HTR-8/SVneo (cell line): ENCODE measurements at places on chromosomes 4 and X.

GRCh38 chr4:113008716-113009115 is 40.7 kb upstream of the ANK2 start:
- no peak for DNase-seq

GRCh38 chr4:166501941-166502382 is 628.9 kb downstream of the TLL1 start:
- peak; percentile 19 for DNase-seq

GRCh38 chr4:161457311-161457710 is 706.5 kb downstream of the FSTL5 start:
- DNase-seq, result no peak

DNA sequence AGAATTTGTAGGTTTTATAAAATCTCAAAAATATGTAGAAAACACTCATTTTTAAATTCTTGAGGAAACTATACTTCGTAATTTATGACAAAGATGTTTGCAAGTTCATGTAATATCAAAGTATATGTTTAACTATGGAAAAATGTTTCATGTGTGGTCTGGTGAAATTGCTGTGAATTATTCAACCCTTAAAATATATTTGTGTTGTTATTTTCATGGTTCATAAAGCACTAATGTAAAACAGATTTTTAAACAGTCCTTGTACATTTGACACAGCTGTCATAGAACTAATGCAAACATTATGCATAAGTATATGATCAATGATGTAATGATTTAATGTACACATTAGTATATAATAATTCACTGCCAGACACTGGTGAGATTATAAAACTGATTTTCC is 83.1 kb upstream of the ARSJ start:
- DNase-seq, result no peak

GRCh38 chr4:176290520-176290919 is 21.5 kb upstream of the ASB5 start:
- DNase-seq, result no peak

DNA sequence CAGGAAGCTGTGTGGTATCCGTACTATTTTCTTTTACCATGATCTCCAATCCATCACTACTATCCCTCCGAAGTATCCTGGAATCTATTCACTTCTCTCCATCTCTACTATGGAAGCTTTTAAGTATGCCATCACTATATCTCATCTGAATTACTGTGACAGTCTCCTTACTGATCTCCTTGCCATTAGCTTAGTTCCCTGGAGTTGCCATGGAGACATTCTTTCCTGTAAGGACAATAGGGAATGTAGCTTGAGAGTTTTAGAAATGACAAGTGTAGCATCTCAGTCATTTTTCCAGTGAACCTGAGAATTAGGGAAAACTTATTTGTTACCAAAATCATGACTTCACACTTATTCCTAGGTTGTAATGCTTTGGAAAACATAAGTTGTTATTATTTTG is 86.3 kb downstream of the HPGD start:
- DNase-seq, result no peak

DNA sequence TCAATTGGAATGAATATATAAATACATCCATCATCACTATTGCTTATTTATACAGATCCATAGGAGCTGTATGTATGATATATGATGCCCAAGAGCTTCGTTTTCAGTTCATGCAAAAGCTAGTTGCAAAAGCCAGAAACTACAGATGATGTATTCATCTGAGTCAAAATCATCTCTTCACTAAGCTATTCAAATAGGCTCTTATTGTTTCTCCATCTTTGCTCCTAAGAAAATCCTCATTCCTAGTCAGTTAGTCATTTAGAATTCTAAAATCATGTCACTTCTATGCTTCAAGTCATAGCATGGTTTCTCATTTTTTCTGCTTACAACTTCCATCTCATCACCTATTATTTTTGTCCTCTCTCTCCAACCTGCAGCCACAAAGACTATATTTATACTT is 300.1 kb upstream of the TRAM1L1 start:
- DNase-seq, result no peak

GRCh38 chr4:145795521-145795920 is 115.6 kb downstream of the C4orf51 start:
- no peak for DNase-seq

DNA sequence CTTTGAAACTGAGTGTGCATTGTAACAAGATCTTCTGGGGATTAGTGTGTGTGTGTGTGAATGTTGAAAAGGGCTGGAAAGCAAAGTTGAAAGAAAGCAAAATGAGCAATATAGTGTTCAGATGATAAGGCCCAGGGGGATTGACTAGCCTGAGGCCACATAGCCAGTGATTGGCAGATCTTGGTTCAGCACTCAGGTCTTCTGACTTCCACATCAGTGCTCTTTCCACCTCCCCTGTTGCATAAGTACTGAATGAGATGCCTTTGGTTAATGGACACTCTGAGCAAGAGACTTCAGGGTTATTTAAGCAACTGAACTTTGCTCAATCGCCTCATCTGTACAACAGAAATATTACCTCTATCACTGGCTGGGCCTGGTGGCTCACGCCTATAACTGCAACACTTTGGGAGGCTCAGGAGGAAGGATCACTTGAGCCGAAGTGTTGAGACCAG is 120.4 kb downstream of the TMEM164 start:
- no peak for DNase-seq

DNA sequence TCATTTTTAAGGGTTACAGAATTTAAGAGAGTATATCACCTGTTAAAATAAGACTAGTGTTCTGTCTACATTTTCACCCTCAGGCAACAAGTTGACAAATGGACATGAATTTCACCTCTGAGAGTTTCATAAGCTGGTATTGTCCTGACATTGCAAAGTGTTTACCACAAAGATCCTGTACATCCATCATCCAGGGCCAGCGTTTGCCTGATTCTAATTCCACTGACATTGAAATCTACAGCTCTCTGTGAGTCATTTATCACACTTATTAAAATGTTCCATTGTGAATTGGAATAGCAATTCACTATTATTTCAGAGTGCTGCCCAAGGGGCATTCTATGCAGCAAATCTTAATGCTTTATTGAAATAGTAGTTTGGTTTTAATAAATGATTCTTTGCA is 1499.4 kb upstream of the PCDH7 start:
- peak; percentile 3 for DNase-seq

GRCh38 chr4:3031357-3032082 is 42.8 kb downstream of the HTT-AS start:
- DNase-seq, result no peak

GRCh38 chr4:133278591-133278990 is 129.5 kb downstream of the PCDH10 start:
- no peak for DNase-seq

DNA sequence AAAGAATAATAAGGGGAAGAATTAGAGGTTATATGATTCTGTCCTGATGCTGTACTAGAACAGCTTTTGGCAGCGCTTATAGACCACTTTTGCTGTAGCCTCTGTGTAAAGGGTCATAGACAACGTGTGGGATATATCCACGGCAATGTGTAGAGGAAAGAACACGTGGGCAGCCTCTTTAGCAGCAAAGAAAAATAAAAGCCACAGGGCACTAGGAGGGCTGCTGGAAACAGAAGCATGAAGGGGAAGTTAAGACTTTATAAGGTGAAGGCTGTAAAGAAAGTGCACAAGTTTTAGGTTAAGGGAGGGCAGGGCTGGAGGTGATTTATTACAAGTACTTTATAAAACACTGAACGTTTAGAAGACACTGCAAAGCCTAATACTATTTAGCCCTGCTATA is 20.1 kb upstream of the PHEX start:
- no peak for DNase-seq

GRCh38 chr4:79450053-79450452 is 42.0 kb upstream of the GK2 start:
- DNase-seq, result no peak

- DNase-seq, result no peak
Measured at GRCh38 chrX:48794340-48794910, 7.4 kb upstream of the HDAC6 start.

- DNase-seq, result no peak
Measured at GRCh38 chr4:16582526-16582925, 315.9 kb downstream of the LDB2 start.

DNA sequence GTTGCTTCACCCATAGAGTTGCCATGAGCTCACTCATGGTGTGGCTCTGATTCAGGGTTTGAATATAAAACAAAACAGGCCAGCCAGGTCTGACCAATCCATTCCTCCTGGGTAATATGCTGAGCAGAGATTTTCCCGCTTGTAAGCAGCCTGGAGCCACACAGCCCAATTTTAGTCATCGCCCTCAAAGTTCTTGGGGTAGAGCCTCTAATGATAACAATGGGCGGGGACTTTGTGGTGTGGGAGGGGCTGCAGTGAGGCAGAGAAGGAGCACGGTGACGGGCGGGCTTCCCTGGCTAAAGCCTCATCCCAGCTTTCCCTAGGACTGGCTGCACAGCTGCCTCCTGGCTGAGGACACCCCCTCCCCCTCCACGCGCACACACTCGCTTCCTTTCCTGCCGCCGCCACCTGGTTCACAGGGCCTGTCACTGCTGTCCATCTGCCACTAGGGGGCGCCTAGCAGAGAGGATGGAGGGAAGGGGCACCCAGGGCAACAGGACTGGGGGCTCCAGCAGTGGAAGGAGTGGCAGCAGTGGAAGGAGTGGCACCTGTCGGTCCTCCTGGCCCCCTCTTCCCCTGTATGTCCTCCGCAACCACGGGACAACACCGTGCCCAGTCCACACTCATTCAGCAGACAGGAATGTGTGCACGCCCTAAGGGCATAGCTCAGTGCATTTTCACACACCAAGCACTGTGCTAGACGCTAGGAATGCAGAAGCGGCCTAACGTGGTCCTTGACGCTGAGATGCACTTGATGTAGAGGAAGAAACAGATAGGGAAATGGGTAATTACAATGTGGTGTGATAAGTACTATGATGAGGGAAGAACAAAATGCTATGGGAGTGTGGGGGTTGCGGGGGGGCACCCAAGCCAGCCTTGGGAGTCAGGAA is 26.8 kb downstream of the PRPS1 start:
- no peak for DNase-seq

DNA sequence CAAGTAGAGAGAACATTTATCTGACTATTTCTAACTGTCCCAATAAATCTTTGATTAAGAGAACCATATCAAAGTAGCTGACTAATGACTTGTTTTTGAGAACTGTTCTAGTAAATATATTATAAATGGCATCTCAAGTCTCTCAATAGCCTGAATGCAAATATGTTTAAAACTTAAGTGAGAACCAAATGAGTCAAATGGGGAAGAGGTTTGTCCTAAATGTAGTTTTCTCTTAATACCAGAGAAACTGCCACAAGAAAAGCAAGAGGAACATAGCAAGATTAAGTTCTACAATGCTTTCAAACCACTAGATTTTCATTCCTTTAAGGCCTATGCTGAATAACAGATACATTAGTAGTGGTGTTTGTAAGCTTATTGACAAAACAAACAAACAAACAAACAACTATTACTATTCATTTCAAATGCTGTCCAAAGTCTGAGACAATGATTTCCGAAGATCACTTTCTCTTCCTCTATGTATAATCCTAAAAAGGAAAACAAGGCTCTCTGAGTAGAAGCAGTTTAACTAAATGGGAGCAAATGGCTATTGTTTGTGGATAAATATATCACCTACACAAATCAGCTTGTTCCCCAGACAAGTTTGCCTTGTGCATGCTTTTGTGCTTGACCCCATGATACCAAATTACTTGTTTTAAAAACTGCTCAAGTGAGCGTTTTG is 408.4 kb upstream of the EMCN start:
- no peak for DNase-seq

DNA sequence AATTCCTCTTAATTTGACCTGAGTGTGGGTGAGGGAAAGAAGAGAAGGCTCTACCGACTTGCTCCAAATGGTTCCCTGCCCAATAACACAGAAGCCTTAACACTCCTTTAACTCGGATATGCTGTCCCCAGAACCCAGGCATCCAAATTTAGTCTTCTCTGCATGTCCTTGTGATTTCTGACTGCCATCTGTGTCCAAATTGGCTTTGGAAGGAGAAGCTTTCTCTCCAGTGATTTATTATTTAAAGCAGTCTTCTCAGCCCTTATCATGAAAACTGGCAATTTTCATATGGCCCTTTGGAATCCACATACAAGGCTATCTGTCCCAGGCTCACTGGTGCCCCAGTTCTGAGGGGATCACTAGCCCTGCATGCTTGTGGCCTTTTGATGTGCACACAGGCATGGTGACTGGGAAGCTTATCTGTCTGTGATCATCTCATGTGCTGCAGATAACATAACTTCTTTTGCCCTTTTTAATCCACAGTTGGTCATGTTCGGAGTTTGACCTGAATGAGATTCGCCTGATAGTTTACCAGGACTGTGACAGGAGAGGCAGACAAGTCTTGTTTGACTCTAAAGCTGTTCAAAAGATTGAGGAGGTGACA is 56.7 kb downstream of the FNIP2 start:
- DNase-seq, result no peak

- peak; percentile 54 for DNase-seq
Measured at GRCh38 chr4:161714022-161714751, 449.6 kb downstream of the FSTL5 start.

DNA sequence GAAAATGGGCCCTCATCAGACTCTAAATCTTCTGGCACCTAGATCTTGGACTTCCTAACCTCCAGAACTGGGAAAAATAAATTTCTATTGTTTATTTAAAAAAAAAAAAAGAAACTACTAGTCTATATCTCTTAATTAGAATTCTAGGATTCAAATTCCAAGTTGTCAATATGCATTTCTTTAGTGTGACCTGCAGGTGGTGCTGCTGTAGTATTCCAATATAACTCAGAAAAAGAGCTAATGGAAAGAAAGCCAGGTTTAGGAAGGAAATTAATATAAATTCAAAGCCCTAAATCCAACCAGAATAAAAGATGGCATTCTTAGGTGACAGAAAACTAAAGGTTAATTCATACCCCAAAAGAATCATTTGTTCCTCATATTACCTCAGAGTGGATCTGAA is 80.0 kb upstream of the NALF2 start:
- DNase-seq, result no peak

DNA sequence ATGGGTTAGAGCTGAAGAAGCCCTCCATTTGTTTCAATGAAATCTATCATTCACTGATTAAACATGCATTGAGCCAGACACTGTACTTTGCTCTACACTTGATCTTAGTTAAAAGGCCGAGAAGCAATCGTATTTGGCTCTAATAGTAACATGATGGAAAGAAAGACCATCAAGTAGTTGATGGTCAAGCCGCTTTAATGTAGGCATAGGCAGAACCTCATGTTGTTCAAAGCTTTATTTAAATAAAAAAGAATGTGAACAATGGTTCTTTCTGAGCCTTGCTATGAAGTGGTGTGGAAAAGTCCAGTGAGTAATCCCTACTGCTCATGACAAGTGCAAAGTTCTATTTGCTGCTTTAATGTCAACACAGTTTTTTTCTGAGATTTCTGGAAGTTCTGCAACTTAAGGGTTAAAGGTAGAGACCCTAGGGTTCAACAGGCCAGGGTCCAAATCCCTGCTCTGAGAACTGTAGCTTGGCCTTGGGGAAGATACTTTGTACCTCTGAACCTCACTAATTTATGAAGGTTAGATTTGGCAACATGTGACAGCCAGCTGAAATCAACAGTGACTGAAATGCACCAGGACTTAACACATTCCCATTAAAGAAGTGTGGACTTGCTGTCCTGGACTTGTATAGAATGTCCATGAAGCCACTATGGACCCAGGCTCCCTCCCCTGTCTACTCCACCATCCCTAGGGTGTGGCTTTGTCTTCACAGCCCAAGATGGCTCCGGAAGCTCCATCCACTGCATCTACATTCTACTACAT is 17.9 kb upstream of the LAP3 start:
- DNase-seq, result no peak
